ENCODE measurements at places on chromosomes 5 and 9.

DNA sequence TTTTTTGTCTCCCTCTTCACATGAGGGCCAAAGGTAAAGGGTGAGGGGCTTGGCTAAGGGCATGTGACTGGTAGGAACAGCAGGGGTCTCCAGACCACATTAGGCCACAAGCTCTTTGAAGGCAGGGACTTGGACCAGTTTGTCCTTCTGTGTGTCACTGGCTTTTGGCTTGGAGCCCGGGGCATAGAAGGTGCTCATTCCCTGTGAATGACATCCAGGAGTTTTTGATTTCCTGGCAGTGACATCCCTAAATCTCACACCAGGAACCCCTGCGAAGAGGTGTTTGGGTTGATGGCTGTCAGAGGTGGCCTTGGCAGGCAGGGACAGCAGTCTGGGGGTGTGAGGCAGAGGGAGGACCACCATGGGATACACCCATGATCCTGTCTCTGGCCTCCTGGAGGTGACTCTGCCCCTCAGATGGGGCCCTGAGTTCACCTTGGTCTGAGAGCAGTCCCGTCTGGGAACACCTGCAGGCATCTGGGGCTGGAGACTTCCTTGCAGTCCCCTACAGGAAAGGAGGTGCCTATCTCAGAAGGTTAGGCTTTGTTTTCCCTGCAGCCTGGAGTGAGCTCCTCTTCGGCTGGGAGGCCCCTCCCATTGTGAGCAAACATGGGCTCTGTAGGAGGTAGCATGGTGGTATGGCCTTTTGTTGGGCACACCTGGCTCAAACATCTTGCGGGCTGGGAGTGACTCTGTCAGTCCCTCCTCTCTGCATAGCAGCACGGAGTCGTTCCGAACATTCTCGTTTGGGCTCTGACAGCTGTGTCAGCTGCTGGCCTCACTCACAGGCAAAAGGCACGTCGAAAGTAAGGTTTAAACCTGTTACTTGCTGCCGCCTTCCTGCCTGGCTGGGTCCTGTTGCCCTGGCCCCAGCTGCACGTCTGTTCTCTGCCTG is 38.6 kb upstream of the PITX1 start:
- DNase-seq: no peak

DNA sequence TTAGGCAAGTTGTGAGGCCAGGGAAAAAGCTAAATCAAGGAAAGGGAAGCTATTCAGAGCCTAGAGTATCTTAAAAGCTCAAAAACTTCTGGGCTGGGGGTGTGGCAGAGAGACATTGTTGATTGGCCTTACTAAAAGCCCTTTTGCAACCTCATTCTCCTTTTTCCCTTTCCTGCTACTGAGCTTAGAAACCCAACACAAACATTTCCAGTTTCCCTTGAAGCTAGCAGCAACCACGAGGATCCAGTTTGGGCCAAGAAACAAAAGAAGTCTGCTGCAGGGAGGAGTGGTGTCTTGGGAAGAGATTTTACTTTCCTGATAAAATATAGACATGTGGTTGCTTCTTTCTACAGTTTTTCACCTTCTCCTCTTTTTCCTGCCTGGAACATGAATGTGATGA is 135.5 kb upstream of the KLF9 start:
- no peak for DNase-seq

DNA sequence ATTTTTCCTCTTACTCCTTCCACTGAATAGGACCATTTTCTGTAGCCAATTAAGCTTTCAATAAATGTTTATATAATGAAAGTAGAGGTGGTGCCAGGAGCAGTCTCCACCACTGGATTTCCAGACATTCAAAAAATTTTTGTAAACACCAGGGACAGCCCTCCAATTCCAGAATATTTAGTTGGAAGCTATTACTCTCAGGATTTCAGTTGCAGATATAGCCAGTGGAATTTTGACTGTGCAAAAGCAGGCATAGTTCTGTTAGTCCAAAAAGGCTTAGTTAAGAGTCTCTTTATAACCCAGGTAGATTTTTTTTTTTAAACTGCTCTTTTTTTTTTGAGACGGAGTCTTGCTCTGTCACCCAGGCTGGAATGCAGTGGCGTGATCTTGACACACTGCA is 138.1 kb upstream of the DMRT1 start:
- no peak for DNase-seq

DNA sequence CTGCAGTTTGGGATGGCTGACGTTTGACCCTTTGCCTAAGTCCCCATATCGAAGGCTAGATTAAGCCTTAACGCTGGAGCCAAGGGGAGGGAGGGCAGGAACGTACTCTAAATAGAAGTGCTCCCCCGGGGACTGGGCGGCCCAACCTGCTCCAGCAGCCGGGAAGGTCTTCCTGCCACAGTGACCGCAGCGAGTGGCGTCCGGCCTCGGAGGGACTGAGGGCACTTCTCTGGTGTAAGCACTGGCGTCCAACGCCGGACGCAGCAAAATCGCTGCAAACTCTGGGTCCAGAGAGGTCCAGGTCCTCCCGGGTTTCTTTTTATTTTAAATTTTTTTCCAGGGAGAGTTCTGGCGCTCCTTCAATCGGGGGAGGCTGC is 505 bp upstream of the ACER2 start:
- no peak for DNase-seq

- DNase-seq: no peak
Observed at GRCh38 chr5:65821966-65822365, 100.0 kb downstream of the NLN start.

- no peak for DNase-seq
Observed at GRCh38 chr9:111961009-111961408, 64.4 kb downstream of the UGCG start.

GRCh38 chr5:32601623-32602295 is 16.4 kb downstream of the SUB1 start:
- DNase-seq: no peak

DNA sequence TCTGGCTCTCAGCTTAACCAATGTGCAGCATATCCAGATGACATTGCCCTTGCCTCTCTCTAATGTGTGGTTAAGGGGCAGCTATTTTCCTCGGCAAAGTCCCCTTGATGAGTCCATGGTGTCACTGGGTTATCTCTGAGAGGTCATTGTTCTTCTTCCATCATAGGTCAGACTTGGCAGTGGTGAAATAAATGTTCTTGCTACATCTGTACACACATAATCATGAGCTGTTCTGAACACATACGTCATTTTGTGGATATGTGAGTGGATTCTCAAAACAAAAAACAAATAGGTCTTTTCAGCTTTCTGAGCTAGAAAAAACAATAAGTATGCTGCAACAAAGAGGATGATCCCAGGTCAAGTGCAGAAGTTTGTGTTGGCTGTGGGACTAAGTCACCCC is 134.7 kb upstream of the PTPN3 start:
- DNase-seq: no peak

DNA sequence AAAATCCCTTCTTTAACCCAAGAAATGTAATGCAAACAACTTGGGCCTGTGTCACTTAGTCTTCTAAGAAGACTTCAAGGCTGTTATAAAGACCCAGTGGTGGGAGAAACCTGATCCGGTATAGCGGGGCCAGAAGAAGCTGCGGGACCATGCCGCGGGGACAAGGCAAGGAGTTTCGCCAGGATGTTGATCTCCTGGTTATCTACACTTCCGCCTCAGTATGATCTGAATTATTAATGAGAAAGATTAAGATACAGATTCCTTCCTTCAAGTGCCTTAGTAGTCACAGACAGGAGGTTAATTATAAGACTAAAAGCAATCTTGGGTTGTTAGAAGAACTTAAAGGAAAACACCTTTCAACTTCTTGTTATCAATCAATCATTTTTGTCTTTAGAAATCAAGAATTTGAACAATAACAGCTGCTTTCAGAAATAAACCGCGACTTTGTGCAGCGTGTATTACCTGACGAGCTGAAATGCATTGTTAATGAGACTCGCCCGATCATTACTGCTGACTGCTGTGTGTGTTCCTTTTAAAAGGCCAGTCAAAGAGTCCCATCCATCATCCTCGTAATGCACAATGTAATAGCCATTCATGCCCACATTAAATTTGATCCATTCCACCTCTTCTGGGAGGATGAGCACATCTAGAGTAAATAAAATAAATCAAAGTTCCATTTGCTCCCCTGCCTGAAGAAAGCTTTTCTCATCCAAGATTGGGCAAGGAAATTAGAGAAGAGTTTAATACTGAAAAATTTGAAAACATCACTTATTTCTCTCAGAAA is 22.2 kb downstream of the ERAP1 start:
- DNase-seq: no peak

GRCh38 chr9:8186560-8186959 is 387.0 kb upstream of the DMAC1 start:
- DNase-seq: no peak

DNA sequence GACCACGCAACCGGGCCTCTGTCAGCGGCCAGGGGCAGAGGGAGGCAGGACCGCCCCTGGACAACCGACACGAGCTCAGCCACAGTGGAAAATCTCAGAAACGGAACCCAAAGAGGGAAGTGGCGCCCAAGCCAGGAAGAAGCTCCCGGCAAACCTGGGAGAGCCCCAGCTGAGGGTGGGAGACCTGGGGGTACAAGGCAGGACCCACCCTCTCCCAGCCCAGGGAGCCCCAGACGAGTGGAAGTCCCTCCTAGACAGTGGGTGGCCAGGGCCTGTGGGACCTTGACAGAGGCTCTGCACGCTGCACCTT is 3.0 kb downstream of the SLC12A7 start:
- DNase-seq: no peak

DNA sequence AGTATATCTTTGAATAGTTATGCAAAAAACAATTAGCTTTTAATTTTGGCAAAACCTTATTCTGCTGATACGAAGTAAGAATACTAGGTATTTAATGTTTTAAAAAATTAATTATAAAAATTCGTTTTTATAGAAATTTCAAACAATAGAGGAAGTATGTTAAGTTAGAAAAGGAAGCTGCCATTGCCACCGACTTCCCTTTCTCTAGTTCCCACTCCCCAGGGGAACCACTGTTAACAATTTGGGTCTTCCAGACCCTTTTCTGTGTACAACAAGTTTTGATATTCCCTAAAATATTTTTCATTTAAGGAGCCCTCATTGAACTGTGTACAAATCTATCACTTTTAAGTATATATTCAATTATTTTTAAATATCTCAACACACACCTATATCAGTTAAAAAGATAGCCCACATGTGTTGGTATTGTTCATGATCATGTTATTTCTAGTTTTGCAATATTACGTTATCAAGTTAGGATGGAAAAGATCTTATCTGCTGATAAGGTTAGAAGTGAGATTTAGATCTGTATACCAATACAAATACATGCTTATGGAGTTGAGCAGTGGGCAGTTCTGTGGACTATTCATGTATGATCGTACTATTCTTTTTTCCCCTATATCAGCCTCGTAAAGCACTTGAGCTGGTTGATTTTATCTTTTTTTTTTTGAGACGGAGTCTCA is 25.9 kb downstream of the NDFIP1 start:
- DNase-seq: no peak

- DNase-seq: no peak
Observed at GRCh38 chr9:131028221-131028884, 19.4 kb downstream of the LAMC3 start.

GRCh38 chr5:66963559-66963971 is 233.0 kb downstream of the CD180 start:
- DNase-seq: no peak

GRCh38 chr5:78509145-78509865 is 139.3 kb downstream of the LHFPL2 start:
- no peak for DNase-seq

DNA sequence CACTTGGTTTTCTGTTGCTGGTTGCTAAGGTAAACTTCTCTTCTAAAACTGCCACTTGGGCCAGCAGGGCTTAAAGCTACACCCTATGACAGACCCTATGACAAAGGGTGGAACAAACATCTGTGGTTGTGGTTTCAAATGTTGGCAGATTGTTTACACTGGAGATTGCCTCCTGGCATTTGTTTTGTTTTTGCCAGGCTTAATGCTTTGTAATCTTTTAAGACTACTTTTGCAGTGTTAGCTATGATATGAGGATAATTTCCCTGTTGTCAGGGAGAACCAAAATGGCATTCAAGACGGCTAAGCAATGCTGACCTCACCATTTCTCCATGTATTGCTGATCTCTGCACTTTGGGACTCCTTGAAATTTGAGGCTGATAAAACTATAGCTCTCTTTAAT is 50.3 kb downstream of the MAMDC2 start:
- DNase-seq: no peak

DNA sequence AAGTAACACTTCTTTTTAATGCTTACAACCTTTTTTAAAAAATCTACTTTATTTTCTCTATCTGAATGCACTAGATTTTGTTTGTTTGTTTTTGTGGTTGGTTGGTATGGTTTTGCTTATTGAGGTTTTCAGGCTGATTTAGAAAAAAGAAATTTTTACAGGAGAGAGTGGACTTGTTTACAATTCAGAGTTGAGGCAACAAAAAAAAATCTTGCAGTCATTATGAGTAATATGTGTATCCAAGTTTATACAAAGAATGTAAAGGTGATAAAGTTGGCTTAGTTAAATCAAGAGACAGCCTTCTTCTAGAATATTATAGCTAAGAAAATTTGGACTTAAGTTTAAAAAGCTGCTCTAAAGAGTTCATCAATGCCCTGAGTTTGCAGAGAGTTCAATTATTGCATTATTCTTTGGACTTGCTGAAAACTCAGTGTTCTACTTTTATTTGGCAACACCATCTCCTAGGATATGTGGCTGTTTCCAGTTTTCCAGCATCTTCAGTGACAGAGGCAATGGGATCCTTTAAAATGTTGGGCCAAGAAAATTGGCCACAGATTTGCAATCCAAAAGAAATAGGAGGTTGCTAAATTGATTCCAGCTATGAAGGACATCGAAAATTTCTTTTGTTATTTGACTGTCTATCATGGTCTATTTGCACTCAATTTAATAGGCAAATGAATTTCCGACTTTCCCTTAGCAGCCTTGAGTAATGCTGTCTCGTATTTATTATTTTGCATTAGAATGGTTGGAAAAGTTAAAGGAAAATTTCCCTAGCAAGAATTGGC is 10.7 kb downstream of the STK32A start:
- DNase-seq: no peak
